ENCODE measurements at places on chromosomes 1 and 21.

GRCh38 chr1:202659974-202660373, 50.3 kb downstream of the SYT2 start:
- no peak for DNase-seq

DNA sequence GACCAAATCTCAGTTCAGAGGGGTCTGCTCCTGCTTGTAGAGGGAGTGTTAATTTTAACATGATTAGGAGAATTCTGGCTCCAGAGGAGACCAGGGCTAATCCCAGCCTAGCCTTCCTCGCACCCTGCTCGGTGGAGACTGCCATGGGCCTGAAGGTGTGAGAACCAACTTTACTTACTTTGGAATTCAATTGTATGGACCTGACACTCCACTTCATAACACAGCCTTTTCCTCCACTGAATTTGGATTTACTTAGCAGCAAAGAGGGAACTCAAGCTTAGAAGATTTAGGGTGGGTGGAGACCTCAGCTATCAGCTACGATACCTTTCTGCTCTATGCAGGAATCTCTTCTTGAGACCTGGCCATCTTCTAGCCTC, 11.5 kb downstream of the PLXNA2 start:
- no peak for DNase-seq

GRCh38 chr1:87743256-87743655, 414.6 kb downstream of the LMO4 start:
- DNase-seq = no peak

GRCh38 chr1:54906586-54906985, 19.6 kb upstream of the DHCR24 start:
- no peak for DNase-seq

- no peak for DNase-seq
Observed at GRCh38 chr1:112991402-112992120, 35.6 kb upstream of the SLC16A1 start.

DNA sequence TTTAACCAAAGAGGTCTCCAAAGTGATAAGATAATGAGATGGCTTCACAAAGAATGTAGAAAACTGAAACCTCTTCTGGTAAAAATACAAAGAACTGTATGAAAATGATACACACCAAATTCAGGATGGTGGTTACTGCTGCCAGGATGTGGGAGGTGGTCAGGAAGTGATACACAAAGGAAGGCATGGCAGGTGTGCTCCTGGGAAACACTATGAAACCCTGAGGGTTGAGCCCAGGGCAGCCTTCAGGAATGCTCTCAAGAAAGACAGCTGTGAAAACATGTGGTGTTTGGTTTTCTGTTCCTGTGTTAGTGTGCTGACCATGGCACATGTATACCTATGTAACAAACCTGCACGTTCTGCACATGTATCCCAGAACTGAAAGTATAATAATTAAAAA, 109.3 kb downstream of the NTNG1 start:
- no peak for DNase-seq

GRCh38 chr1:220904876-220905275, 25.6 kb downstream of the HLX start:
- DNase-seq = no peak

DNA sequence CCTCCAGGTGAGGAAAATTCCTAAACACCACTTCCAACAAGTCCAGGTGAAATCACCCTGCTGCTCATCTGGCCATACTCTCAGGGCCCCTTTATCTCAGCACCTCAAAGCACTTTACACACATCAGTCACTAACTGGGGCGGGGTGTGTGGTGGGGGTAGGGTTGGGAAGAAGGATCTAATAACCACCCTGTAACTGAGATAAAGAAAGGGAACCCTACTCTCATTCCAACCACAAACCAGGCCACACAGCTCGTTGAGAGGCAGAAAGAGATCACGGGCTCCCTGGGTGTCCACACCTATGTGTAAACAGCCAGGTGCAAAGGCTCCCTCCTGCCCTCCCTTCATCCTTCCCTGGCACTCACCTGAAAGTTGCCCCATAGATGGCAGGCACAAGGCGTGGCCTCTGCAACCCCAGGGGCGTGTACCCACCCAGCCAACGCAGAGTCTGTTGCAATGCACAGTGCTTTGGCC, 20.4 kb downstream of the GPR161 start:
- no peak for DNase-seq

- no peak for DNase-seq
Observed at GRCh38 chr1:27835046-27835445, 4.5 kb downstream of the PPP1R8 start.

GRCh38 chr1:89727517-89728312, 93.1 kb upstream of the LRRC8D start:
- DNase-seq = no peak

DNA sequence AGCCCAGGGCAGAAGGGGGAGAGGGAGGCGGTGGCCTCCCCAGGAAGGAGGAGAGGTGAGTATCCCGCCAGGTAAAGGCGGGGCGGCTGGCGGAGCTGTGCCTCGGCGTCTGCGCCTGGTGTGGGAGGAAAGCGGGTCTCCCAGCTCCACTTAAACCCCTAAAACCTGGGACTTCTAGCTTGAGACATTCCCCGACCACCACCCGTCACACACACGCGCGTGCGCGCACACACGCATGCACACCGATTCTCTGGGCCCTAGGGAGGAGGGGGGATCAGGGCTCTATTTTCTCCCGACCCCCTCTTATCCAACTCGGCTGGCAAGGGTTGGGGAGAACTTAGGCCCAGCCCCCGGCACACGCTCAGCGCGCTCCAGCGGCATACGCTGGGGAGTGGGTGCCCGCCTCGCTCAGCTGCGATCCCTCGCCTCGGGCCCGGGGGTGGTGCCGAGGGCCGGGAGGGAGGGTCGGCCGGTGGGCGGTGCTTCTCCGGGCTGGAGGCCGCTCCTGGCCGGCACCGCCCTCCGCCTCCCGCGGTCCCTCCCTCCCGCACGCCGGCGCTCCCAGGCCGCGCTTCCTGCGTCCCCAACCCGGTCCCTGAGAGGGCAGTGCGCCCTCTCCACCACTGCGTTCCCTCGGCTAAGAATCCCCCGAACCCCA, at the start of gene TMEM51:
TMEM51 (plus strand) TSS at position 564 of the 658 bp plus-strand sequence. CDS start 61,341 bp downstream, outside the sequence.
- DNase-seq = no peak

GRCh38 chr1:100377590-100378361, 25.5 kb downstream of the CDC14A start:
- no peak for DNase-seq

DNA sequence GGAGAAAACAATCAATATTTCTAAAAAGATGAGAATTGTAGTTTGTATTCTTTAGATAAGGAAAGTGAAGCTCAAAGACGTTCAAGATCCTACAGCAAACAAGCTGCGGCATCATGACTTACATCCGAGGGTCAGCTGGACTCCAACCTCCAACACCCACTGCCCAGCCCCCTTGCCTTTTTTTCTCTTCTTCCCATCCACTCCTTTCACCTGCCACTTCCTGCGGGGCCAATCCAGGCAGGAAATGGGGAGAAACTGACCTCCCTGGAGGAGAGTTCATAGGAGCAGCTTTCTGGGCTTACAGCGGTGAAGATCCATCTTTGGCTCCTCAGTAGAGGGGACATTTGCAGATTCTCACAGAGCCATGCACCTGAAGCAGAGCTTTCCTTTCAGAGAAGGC, 361.5 kb downstream of the PTPRU start:
- no peak for DNase-seq

- no peak for DNase-seq
Observed at GRCh38 chr1:236914375-236914774, 89.9 kb downstream of the MT1HL1 start.

DNA sequence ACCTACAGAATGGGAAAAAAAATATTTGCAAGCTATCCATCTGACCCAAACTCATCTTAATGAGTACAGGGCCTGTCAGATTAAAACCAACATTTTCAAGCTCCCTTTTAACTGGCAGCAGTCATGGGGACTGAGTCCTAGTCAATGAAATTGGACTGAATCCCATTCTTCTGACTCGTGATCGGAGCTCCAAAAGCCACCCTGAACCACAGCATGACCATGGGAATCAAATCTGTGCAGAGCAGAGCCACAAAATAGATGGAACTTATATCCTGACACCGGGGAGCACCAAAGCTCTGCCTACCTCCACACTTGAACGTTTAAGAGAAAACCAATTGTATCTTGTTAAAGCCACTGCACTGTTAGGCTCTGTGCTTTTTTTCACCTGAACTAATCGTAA, 5.0 kb upstream of the RWDD3 start:
- DNase-seq = no peak

DNA sequence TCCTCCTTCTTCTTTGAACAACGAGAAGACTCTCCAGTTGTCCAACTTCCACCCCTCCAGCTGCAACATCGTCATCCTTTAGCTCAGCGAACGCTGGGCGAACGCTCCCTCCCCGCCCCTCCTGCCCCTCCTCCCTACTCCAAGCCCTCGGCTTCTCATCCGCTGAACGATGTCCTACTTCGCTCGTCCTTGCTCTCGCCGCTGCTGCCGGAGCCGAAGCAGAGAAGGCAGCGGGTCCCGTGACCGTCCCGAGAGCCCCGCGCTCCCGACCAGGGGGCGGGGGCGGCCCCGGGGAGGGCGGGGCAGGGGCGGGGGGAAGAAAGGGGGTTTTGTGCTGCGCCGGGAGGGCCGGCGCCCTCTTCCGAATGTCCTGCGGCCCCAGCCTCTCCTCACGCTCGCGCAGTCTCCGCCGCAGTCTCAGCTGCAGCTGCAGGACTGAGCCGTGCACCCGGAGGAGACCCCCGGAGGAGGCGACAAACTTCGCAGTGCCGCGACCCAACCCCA, at the start of gene BCAN:
BCAN (plus strand) TSS at position 357 of the 504 bp plus-strand sequence. CDS start 3,938 bp downstream, outside the sequence.
- no peak for DNase-seq

DNA sequence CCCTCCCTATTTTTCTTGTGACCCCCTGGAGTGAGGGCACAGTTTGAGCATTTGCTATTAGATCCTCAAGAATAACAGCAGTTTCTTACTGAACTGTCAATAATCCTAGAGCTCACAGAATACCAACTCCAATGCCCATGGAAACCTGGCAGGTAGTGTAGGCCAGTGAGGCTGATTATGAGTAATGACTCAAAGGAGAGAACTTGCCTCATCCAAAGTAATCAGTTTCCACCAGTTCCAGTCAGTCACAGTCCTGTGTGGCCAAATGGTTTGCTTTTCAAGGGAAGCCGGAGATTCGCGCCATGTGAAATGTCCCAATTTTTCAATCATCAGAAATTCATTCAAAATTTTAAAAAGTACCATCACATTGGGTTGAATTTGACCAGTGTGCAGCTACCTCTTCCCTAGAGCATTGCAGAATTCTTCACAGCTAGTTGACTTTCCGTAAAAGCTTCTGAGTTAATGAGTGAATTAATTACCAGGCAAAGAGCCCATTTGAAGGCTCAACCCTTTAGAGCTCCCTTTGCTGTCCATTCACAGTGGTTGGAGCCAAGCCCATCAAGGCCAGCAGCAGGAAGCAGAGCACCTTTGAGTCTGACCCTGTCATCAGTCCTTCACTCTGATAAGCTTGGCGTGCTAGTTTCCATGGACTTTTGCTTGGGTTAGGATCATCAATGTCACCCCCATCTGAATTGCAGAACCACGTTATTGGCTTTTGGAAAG, 170.3 kb downstream of the KAZN start:
- DNase-seq = no peak

DNA sequence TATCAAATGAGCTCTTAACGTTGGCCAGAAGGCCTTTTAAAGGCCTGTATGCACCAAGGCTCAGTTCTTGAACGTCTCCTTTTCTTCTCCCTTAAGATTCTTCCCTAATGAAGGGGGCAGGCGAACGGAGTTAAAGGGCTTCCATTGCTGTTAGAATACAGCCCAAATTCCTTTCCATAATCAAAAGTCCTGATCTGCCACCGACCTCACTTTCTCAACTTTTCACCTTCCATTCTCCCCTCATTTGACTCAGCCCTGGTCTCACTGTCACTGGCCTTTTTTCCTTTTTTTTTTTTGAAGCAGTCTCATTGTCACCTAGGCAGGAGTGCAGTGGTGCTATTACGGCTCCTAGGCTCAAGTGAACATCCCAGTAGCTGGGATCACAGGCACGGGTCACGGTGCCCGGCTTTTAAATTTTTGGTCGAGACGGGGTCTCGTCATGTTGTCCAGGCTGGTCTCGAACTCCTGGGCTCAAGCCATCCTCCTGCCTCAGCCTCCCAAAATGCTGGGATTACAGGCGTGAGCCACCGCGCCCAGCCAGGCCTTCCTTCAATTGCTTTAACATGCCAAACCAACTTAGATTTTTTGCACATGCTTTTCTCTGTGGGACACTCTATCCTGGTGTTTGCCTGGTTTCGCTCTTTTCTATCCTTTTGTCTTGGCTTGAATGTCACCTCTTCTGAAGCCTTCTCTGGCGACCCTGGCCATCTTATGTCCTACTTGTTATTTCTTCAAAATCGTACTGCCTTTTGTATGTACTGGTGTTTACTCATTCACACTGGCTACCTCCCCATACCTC, 612 bp upstream of the CMPK1 start:
- DNase-seq = no peak

GRCh38 chr1:215958841-215959240, 391.7 kb downstream of the KCTD3 start:
- DNase-seq = no peak

GRCh38 chr1:198631292-198631691, 7.5 kb upstream of the PTPRC start:
- no peak for DNase-seq

DNA sequence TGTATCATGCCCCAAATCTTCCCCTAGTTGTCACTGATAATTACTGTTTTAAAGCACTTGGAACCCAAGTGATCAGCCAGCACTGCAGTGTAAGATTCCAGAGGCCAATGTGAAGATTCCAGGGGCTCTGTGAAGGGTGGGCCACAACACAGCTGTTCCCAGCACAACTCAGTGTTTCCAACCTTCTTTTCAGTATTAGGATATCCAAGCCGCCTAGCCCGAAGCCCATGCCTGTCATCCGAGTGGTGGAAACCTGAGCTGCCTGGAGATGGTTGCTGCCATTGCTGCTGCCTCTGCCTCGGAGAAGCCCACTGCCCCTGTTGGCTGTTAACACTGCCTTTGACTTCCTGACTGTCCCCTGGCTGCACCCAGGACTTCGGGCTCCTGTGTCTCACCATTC, 30.4 kb upstream of the SNX27 start:
- no peak for DNase-seq

DNA sequence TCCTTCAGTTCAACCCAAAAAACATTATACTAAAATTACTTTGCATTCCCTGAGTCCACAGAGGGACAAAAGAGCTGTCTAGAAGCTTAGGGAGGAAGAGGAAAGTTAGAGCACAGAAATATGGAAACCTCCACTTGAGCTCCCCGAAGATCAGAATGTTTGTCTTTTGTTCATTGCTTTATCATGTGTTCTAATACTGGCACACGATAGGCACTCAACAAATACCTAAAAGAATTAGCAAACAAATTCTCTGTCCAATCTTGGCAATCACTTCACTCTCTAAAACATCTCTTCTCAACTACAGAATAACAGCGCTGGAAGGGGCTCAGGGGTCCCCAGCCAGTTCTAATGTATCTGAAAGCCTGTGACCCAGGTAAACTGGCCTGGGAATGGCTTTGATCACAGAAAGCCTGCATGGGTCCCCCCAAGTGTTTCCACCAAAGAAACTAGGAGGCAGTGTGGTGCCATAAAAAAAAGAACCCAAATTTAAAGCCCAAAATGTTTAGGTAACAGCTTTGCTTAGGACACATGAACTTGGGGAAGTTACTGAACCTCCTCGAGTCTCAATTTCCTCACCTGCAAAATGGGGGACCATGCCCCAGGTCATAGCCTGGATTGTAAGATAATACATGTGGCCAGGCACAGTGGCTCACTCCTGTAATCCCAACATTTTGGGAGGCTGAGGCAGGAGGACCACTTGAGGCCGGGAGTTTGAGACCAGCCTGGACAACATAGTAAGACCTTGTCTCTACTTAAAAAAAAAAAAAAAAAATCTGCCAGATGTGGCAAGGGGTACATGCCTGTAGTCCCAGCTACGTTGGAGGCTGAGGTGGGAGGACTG, 45.8 kb downstream of the SSBP3 start:
- DNase-seq = no peak

- no peak for DNase-seq
Observed at GRCh38 chr1:12422488-12422887, 192.7 kb downstream of the VPS13D start.

Measured in CD4-positive, alpha-beta memory T cell (primary cell).